ENCODE measurements at places on chromosomes 5 and 9. TPM values are rescaled to one million over a fixed set of nuclear protein-coding genes. Genes with fewer than 3 reads are reported as not detected.

Gene TMEM215
- not detected for polyA plus RNA-seq

Gene GARIN3
- polyA plus RNA-seq: not detected

Gene ACTBL2
- polyA plus RNA-seq: not detected

Gene ZNF366
- not detected for polyA plus RNA-seq

Gene WDR38
- polyA plus RNA-seq: 0.74 TPM

Gene SPAG8
- not detected for polyA plus RNA-seq

Gene ZNF483
- 1.2 TPM for polyA plus RNA-seq

Gene IFNK
- polyA plus RNA-seq: not detected

Gene ACOT12
- not detected for polyA plus RNA-seq

Gene FAM221B
- 0.13 TPM for polyA plus RNA-seq

Gene GCNT1
- 0.79 TPM for polyA plus RNA-seq

Gene QRFP
- polyA plus RNA-seq: not detected

Gene CDH9
- not detected for polyA plus RNA-seq

Gene OTP
- polyA plus RNA-seq: not detected

Gene GPR151
- not detected for polyA plus RNA-seq

Gene PKD2L2
- not detected for polyA plus RNA-seq

Gene SMIM33
- polyA plus RNA-seq: not detected

Gene UBE2QL1
- polyA plus RNA-seq: 0.43 TPM

Gene TMEM161B
- polyA plus RNA-seq: 5.3 TPM

Gene JMY
- polyA plus RNA-seq: 3.0 TPM

Gene NKD2
- 0.10 TPM for polyA plus RNA-seq

Gene TMEM232
- 4.9 TPM for polyA plus RNA-seq

Gene HK3
- 8.9 TPM for polyA plus RNA-seq

Gene SLC34A1
- not detected for polyA plus RNA-seq

Gene SLC1A3
- polyA plus RNA-seq: 19.9 TPM

Gene GMCL2
- not detected for polyA plus RNA-seq

Gene SMU1
- polyA plus RNA-seq: 8.3 TPM

Gene PRRX2
- polyA plus RNA-seq: 27.7 TPM

Gene SAP30L
- 26.7 TPM for polyA plus RNA-seq

Gene RMRP
- polyA plus RNA-seq: not detected

Gene LRRC19
- polyA plus RNA-seq: 3.3 TPM

Gene ADAMTS13
- 11.9 TPM for polyA plus RNA-seq

Gene MYMK
- not detected for polyA plus RNA-seq

Gene FBP2
- polyA plus RNA-seq: 0.49 TPM

Gene RNF183
- not detected for polyA plus RNA-seq

Gene CER1
- not detected for polyA plus RNA-seq

Gene LTC4S
- 9.3 TPM for polyA plus RNA-seq

Gene MELK
- polyA plus RNA-seq: not detected

Gene PCDHGB2
- 1.1 TPM for polyA plus RNA-seq

Gene HBEGF
- polyA plus RNA-seq: 2.0 TPM

Gene SPINK14
- polyA plus RNA-seq: not detected

Gene SHOC1
- polyA plus RNA-seq: not detected

Gene GRXCR2
- polyA plus RNA-seq: not detected
